ENCODE measurements at places on chromosomes 7 and 10.

DNA sequence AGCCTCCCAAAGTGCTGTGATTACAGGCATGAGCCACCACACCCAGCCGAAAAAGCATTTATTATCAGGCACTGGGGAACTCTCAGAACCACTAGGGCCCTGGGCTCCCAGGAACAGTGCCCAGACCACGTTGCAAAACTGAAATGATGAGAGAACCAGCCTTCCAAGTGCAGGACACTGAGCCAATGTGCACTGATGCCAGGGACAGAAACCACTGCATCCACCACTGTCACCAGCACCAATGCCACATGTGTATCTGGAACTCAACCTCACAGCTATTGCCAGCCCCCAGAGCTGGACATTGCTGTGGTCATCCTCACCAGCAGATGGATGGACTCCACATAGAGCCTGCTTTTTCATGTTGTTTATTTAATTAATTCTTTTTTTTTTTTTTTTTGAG is 28.2 kb upstream of the TPST1 start:
- no peak for DNase-seq

DNA sequence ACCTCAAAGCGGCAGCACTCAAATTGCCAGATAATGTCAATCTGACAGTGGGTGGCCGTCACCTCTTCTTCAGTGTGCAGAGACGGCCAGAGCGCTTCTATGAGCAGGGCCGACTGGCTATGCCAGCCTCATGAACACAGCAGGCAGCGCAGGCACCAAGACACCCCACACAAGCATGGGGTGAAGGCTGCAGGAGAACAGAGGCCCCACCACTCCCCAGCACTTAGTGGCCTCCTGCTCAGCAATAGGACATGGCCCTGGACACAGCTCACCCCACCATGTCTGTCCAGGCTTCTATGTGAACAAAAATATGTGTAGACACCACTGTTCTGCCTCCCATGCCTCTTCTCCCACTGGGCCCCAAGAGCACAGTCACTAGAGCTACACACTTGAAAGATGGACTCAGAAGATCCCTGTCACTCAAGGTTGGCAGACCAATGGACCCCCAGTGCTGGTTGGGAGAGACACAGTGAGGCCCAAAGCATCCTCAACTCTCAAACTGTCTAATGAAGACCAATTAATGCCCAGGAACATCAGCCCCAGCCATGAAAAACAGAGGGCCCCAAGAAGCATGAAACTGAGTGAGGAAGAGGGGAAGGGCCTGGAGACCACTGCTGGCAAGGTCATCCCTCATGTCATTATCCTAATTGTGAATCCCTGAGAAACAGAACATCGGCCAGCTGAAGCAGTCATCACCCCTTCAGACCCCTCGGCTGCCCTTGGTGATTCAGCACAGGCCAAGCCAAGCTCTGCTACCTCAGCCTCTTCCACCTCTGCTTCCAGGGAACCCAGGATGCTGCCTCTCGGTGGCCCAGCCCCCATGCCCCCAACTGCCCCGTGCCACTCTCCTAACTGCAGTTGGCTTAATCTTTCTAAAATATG is 77.7 kb downstream of the GRID1 start:
- no peak for DNase-seq

GRCh38 chr7:117682681-117683385 is 190.4 kb downstream of the CTTNBP2 start:
- DNase-seq = no peak

DNA sequence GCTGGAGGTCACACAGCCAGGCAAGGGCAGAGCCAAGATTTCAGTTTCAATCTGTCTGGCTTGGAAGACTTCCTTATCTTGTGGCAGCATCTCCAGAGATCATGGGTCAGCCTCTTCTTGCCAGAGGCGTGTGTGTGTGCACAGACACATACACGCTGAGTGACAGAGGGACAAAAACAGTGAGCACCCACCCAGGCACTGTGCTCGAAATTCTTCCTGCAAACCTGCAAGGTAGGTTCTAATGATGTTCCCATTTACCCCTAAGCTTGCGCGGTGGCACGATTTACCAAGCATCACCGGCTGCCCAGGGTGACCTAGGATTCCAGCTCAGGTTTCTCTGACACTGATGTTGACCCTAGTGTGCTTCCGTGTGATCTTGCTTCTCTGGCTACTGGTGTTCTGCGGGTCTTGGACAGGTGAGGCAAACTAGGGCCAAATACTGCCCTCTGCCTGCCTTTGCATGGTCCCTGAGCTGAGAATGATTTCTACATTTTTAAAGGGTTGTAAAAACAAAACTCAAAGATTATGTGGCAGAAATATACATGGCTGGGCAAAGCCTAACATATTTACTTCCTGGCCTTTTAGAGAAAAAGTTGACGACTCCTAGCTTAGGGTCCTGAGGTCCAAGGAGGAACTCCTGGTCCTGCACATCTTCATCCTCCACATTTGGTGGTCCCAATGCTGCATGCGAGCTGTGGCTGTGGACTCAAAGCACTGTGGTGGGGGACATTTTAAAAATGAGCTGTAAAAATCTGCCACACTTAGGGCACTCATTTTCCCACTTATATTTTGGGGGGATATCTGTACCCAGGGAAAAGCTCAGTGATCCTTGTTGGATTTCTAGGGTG is 268.5 kb downstream of the RPS24 start:
- DNase-seq = no peak

DNA sequence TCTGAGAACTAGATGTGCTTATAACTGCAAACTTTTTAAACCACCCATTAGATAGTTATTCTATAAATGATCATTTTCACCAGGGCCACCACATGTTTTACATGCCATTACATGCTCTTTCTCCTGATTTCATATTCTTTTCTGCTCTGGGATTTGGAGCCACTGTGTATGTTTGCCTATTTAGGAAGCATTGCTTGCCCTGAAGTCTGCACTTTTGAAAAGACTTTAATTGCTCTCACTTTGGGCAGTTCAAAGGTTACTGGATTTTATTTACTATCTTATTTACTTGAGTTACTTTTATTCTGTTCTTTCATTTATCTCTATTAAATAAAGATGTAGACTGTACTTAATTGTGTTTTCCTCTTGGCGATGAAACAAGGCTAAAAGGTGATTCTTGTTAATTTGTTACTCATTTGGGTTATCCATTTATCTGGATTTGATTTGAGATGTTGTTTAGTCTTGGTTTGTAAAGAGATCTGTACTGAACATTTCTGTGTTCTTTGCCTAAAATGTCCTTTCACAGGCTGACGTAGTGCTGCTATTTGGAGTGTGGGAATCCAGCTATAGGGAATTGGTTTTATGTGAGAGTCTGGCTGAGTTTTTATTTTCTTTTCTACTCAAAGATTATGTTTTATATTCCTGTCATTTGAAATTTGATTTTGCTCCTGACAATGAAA is 88.8 kb downstream of the SUGCT start:
- DNase-seq = no peak

DNA sequence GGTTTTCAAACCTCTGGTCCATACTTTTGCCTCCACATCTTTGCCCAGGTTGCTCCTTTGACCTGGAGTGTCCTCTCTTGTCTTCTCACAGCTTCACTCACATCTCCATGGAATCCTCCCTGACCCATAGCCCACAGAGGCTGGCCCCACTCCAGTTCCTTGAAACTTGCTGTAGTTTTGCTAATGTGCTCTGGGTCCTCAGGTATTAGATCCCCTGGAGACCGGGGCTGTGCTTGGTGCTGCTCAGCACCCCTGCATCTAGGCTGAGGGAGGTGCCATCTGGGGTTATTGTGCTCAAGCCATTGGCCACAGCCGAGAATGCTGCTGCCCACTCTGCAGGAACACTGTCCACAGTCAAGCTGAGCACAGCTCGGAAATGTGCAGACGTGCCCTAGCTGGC is 16.5 kb downstream of the KNDC1 start:
- DNase-seq = no peak

- no peak for DNase-seq
Observed at GRCh38 chr10:57168611-57169240, 807.7 kb upstream of the ZWINT start.

DNA sequence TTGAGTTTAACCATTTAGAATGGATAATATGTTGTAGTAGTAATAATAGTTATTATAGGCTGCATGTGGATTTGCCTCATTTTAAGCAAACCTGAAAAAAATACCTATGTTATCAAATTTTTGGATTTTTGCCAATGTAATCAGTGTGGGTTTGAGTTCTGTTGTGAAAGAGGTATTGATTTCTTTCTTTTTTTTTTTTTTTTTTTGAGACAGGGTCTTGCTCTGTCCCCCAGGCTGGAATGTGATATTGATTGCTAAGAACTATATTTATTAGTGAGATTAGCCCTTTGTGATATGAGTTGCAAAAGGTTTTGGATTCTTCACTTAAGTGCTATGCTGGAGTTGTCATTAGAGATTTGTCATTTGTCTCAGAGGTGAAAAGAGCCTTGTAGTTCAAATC is 124.4 kb downstream of the ST7 start:
- DNase-seq = no peak

DNA sequence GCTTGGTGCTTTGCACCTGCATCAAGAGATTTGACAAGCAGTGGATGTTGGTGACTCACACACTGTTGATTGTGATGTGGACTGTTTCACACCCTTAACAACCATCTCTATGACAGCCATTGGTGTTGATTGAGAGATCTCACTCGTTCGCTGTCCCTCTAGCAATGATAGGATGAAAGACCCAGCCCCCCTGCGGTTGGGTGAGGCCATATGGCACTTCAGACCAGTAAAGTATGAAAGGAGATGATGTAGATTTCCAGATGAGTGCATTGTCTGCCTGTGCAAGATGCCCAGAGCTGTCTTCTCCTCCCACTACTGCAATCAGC is 138.7 kb upstream of the PRR15 start:
- DNase-seq = no peak

- DNase-seq = no peak
Observed at GRCh38 chr7:128076196-128076795, 45.1 kb upstream of the LRRC4 start.

DNA sequence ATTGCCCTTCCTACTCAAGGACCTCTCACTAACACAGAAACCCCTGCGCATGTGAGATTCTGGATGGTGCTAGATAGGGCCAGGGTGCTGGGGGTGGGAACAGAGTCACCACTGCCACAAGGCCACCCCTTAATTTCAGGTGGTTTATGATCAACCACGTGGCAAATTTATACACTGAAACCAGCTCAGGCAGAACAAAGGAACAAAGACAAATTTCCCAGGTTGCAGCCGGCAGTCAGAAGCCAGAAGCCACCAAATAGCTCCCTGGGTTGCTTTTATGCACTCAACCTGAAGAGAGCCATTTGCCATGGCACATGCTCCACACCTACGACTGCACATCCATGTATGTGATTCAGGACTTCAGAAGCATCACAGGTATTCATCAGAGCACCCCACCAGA is 2.5 kb downstream of the VOPP1 start:
- DNase-seq = peak; percentile 9

DNA sequence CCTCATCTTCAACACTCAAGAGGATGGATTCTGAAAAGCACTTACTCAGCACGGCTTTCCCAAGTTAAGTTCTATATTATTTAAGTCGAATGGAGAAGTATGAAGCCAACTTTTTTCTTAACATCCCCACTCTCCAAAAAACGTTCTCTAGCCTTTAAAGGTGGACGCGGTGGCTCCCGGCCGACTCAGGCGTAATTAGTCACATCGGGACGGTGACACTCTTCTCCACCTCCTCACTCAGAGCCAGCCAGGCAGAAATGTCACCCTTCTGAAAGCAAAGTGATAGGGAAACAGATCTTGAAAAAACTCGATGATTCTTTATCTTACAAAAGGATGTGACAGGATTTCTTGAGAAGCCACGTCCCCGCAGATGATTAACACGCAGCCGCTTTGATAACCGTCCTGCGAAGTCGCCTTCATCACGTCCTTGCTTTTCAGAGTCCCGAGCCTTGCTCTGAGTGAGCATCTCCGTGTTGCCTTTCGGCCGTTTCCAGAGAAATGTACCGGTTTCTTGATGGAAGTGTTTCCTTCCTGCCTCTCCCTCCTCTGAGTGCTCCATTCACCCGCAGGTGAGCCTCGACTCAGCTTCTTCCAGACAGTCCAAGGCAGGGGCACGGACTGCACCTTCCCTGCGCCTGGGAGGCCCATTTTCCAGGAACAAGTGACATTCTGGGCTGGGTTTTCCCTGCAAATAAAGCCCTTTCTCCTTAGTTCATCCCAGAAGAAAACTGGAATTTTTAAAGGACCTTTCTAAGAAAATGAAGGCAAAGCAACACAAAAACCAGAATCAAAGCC is 314.8 kb downstream of the DNAJB6 start:
- no peak for DNase-seq

DNA sequence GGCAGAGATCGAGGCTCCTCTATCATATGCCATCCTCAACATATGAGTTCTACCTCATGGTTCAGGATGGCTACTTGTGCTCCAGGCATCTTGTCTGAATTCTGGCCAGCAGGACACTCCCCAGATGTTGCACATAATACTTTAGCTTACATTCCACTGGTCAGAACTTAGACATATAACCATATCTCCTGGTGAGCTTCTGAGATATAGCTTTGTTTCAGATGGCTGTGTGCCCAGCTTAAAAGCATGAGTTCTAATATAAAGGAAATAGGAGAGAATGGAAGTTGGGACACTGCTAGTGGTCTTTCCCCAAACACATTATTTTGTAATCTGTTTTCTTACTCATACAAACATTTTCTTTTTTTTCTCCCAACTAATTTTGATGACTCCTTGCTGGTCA is 50.8 kb upstream of the IFRD1 start:
- DNase-seq = no peak

DNA sequence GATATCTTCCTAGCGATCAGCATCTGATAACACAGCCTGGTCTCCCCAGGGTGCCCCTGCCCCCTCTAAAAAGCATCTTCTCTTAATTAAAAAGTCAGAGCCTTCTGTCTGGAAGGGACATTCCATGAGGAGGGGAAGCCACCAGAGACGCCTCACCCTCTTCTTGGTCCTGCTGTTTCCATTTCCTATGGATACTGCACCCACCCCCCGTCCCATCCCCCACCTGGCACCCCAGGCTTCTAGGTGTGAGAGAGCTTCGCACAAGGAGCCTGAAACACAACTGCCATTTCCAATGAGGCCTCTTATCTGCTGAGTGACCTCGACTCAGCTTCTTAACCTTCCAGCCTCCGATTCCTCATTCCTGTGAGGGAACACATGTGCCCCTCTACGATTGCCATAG is 51.4 kb downstream of the COL13A1 start:
- DNase-seq = no peak

DNA sequence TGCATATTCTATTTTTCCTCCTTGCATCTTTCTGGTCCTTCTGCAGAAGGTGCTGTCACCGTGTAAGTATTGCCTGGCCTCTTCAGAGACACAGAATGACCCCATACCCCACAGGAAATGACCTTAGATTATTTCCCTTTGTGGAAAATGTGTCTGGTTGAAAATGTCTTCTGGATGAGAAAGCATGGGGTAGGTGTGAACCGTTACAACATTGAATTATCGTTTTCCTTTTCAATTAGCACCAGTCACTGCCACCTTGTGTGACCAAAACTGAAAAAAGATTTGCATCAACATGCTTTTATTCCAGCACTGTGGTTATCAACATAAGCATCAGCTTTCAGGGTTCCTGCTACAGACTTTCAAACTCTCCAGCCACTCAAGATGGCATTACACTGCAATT is 58.0 kb upstream of the CELF2 start:
- DNase-seq = no peak

DNA sequence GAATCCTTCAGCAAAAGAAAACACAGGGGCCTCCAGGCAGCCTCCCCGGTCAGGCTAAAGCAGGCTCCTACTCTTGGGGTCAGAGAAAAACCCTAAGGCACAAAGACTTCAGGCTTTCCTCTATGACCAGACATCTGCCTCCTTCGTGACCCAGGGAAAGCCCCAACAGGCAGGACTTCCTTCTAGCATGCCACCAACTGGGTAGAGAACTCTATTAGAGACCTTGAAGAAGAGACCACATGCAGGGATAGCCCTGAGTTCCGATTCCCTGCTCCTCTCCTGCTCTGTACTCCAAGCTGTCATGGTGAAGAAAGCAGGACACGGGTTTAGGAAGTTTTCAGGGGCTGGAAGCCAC is 1.3 kb downstream of the TRPV6 start:
- DNase-seq = no peak
